Fibroblast of skin of left biceps (primary cell): ENCODE measurements at places on chromosomes 2 and 18.

DNA sequence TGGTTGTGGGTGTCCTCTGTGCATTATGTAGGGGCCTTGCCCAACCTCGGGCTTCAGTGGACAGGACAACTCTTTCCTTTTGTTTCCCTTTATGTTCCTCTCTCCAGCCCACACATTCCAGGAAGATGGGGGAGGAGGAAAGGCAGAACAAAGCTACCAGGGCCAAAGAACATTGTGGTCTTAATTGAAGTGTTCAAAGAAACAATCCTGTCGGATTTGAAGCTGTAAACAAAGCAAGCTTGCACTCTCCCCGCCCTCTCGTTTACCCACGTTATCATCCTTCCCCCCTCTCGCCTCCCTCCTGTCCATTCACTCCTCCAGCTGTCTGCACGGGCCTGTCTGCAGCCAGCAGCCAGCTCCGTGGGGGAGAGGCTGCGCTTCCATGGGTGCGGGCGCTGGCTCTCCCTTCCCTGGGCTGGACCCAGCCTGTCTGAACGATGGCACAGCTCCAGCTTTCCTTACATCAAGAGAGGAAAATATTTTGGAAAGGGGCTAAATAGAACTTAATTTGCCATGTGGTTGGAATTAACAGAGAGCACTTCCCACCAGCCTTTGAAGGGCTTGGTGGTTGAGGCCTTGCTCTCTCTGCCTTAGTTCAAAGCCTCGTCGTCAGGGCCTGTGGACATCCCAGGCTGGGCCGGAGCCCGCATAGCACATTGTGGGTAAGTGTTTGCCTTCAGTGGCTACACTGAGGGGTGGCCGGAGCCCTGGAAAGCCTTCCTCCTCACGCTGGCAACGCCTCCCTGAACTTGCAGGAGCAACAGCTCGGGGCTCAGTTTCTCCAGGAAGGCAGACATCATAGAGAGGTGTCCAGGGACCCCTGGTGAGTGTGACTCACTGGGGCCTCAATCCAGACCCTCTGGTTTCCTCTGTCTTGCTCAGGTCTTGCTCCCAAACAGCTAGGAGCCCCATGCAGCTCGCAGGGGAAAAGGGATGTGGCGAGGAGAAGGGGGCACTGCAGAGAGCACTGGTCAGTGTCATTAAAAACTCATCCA, 60.6 kb upstream of the HS6ST1 start:
- DNase-seq = peak; percentile 94

- DNase-seq = no peak
Observed at GRCh38 chr18:12855916-12856315, 28.1 kb downstream of the PTPN2 start.

DNA sequence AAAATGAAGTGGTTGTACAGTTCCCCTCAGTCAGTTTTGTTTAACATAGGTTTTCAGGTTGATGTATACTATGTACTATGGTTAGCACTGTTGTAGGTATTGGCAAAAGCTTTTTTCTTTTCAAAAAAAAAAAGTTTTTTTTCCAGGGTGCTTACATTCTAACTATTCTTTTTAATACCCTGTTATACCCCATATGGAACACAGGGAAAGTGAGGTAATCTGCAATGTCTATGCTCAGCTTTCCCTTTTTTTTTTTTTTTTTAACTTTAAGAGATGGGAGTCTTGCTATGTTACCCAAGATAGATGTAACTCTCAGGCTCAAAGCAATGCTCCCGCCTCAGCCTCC, 590 bp upstream of the CCDC138 start:
- no peak for DNase-seq

- no peak for DNase-seq
Observed at GRCh38 chr18:45670281-45670962, 53.6 kb upstream of the SLC14A1 start.

- DNase-seq = peak; percentile 60
Observed at GRCh38 chr2:147792966-147793617, 51.7 kb upstream of the ACVR2A start.

DNA sequence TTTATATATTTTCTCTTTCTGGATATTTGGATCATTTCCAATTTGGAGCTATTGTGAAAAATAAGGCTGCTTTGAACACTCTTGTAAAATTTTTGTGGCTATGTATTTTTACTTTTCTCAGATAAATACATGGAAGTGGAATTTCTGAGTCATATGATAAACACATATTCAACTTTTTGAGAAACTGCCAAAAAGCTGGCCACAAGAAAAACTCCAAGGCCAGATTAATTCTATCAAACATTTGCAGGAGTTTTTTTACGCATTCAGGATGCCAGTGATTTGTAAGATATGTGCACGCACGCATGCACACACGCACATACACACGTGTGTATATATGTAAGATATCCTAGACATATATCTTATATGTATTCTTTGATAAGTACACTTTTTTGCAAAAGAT, 477.5 kb upstream of the SPHKAP start:
- DNase-seq = peak; percentile 61

DNA sequence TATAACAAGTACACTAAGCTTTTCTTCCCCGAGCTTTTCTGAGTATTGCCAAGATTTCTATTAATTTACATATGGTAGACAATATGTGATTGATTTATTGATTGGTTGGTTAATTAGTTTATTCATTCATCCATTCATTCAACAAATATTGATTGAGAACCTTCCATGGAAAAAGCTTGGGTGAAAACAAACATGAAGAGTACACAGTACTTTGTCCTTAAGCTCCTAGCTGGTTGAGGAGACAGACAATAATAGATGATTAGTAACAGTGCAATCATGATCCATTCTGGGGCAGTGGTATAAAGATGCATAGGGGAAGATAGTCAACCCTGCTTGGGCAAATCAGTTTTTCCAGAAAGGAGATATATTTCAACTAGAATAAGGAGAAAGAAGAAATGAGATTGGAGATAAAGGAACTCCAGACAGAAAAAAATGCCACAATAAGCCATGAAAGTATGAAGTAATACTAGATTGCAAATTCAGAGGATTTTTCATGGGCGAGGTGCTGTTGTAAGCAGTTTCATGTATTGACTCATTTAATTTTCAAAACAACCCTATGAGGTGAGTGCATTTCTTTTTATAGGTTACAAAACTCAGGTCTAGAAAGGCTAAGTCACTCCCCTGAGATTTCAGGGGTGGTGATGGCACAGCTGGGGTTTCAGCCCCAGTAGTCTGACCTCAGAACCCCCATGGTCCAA, 129.5 kb downstream of the RND3 start:
- DNase-seq = no peak

- DNase-seq = no peak
Observed at GRCh38 chr2:63051042-63051794, 588 bp downstream of the OTX1 start.

DNA sequence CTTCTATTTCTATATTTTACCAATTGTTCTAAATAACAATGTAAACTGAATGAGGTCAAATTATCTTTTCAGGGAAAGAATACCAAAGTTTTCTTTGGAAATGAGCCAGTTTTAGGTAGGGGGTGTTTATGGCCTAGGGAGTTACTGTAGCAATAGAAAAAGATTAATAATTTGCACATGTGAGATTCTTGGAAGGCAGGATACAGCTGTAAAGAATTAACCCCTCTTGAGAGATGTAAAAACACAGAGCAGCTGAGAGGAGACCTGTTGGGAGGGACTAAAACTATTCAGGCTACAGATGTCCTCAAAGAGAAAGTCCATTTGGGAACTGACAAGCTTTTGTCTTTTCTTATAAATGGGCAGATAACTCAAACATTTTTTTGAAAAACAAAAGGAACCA, 182.2 kb downstream of the FIGN start:
- peak; percentile 69 for DNase-seq

GRCh38 chr2:124149571-124149970, 124.5 kb downstream of the CNTNAP5 start:
- DNase-seq = no peak

DNA sequence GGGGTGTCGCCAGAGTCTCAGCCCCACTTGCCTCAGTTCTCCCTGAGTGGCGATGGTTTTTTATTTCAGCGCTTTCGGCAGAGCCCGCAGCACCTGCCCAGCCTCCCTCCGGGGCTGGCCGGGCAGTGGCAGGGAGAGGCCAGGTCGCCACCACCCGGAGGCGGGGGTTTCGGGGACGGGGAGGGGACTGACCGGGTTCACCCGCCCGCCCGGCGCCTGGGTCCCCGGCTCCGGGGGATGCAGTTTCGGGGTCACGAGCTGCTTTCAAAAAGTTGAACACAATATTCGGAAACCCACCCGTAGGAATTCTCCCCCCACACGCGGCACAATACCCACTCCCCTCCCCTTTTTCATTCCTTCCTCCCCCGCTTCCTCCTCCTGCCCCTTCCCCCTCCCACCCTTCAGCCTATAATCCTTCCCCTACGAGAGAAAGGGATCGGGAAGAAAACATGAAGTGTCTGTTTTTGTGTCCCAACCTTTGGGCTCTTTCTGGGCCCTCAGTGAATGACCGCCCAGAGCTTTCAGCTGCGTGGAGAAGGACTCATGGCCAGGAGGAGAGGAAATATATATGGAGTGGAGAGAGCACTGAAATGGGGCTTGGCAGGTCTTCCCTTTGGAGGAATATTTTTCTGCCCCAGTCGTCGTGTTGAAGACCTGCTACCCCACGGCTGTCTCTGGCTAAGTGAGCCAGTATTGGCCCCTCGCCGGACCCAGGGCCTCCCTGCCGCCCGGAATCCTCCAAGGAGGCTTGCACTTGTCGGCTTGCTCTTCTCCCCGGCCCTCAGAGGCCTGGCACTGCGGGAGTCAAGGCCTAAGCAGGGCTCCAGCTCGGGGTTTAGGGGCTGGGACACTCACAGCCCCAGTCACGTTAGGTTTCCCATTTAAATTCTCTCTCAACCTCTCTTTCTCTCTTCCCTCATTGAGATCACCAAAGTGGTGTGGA, 2.1 kb upstream of the SIX3 start:
- DNase-seq = no peak

DNA sequence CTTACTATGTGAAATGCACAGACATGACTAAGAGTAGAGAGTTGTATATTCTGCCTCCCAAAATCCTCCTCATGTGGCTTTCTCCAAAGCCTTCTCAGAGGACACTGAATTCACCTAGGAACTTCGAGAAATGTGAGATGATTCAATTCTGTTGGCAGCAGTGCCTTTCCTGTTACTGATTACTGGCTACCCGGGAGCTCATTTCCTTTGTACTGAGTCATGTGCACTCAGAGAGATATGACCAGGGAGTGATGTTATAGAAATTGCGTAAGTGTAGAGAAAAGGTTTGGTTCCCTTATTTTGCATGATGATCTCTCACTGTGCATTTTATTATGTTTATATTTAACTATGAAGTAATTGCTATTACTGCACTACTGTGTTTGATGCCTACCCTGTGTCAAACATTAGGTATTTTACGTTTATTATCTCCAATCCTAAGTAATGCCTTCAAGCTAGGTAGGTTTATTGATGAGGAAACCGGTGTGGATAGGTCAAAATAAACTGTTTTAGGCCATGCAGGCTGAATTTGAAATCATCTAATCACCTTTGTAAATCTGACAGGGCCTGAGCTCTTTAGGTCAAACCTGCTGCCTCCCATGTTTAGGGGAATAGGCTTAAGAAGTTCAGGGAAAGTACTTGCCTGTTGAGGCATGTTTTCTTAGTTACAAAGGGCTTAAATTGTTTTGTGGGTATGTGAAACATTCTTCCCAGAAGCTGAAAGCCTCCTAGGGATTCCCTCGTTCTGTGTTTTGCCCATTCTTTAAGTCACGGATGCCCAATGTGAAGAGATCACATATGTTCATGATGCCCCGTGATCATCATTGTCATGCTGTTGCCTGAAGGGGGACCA, 86.8 kb downstream of the FMNL2 start:
- peak; percentile 97 for DNase-seq

- DNase-seq = peak; percentile 98
Observed at GRCh38 chr2:108594982-108595464, 60.8 kb downstream of the LIMS1 start.

- no peak for DNase-seq
Observed at GRCh38 chr2:175737722-175738361, 264.2 kb downstream of the LNPK start.

DNA sequence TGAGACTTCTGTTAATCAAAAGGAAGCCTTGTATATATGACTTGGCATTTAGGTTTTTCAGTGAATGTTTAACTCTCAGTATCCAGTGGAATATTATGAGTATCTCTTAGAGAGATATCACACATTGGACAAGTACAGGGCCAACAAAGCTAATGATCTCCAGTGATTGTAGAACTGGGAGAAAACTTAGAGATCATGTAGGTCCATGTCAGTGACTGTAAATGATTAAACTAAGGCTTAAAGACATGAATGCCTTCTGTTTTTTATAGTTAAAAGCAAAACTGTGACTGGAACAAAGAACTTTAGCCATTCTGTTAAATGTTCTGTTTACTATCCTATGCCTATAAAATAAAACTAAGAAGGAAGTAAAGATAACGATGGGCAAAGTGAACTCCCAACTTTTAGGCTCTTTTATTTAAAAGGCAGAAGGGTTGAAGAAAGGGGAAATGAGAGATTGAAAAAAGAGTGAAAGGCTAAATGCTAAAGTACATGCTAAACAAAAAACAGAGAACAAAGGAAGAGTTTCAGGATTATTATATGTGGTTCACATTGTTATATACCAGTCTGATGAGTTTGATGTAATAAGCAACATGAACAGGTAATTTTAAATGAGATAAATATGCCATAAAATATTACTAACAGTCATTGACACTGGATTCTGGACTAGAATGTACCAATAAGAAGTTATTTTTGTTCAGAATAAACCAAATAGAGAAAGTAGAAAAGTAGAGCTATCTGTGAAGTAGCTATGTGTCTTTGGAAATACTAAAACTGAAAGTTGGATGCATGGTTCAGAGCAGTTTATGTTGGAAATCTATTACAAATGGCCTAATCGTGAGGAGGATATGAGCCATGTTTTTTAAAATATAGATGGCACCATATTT, 37.1 kb upstream of the TNFRSF11A start:
- no peak for DNase-seq

DNA sequence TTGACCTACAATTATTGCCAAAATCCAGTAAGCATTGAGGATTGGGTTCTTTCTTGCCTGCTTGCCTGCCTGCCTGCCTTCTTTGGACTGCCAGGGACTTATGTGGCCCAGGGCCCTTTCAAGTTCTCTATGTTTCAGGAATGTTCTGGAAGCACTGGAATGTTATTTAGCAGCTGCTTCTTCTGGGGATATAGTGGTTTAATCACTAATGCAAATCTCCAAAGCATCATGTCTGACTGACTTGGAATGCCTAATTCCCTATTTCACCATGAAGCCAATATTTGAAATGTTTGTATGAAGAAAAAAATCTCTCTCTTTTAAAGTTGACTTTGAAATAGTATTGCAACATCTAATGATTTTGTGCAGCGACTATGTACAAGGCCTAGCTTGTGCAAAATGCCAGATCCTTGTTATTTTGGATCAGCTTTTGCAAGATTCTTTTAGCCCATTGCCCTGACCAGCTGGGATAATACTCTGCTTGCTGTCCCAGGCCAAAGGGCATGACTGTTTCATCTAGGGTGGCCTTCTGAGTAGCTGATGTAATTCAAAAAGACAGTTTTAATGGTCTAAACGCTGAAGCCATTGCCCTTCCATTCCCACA, 204.6 kb downstream of the RND3 start:
- peak; percentile 57 for DNase-seq

DNA sequence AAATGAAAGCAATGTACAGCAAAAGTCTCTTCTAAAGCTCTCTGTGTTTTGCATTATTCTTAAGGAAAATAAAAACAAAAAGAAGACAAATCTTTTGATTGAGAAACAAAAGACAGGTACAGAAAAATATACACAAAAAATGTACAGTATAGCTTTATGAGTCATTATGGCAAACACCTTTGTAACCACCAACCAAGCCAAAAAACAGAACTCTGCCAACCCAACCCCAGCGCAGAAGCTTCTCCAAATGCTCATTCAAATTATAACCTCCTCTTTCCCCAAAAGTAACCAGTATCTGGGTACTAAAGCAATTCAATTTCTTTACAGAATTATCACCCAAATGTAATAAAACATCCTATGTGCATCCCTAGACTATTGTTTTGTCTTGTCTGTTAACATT, 255.9 kb upstream of the STON1 start:
- DNase-seq = no peak

- DNase-seq = no peak
Observed at GRCh38 chr2:240561325-240561971, 1.3 kb downstream of the DUSP28 start.
